ENCODE measurements at places on chromosomes 5 and 9. TPM values are rescaled to one million over a fixed set of nuclear protein-coding genes. Genes with fewer than 3 reads are reported as not detected.

The FAM169A gene
- 7.7 TPM for total RNA-seq

The CDH12 gene
- total RNA-seq, result not detected

The LCN15 gene
- total RNA-seq, result not detected

The PCDHGA4 gene
- total RNA-seq, result 0.08 TPM

The DMGDH gene
- 0.58 TPM for total RNA-seq

The PPP3R2 gene
- not detected for total RNA-seq

The IL7R gene
- total RNA-seq, result 0.19 TPM

The SPIN1 gene
- 37.8 TPM for total RNA-seq

The CDKN2A gene
- total RNA-seq, result not detected

The SPAAR gene
- not detected for total RNA-seq
